ENCODE measurements at places on chromosomes 13 and 19. TPM values are rescaled to one million over a fixed set of nuclear protein-coding genes. Genes with fewer than 3 reads are reported as not detected.

Gene RASGRP4
- not detected for total RNA-seq

Gene LMTK3
- total RNA-seq, result not detected

Gene TPTE2
- not detected for total RNA-seq

DNA sequence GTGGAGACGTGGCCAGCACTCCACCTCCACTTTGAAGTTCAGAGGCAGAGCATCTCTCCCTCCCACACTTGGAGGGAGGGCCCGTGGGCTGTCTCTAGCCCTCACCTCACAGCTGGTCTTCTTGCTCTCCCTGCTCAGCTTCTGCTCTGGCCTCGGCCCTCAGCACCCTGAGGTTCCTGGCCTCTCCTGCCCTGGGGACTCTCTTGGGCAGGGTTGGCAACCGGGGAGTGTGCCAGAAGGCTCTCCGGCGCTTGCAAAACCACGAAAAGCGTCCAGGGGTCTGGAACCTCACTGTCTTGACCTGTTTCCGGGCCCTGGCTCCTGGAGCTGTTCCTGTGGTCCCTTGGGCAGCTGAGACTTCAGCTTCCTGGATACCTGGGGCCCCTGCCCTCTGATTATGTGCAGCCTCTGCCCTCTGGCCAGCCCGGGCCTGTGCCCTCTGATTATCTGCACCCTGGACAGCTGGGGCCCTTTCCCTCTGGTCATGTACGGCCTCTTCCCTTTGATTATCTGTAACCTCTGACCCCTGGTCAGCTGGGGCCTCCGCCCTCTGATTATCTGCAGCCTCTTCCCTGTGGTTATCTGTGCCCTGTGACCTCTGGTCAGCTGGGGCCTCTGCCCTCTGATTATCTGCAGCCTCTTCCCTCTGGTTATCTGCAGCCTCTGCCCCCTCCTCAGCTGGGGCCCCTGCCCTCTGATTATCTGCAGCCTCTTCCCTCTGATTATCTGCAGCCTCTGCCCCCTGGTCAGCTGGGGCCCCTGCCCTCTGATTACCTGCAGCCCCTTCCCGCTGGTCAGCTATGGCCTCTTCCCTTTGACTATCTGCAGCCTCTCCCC is 2.1 kb downstream of the CCDC8 start:
- no peak for DNase-seq

- DNase-seq, result no peak
These were observed 9.6 kb downstream of the C19orf25 start for GRCh38 chr19:1469255-1470054.

GRCh38 chr19:3054265-3054971 is 7.9 kb downstream of the TLE5 start:
- no peak for DNase-seq

DNA sequence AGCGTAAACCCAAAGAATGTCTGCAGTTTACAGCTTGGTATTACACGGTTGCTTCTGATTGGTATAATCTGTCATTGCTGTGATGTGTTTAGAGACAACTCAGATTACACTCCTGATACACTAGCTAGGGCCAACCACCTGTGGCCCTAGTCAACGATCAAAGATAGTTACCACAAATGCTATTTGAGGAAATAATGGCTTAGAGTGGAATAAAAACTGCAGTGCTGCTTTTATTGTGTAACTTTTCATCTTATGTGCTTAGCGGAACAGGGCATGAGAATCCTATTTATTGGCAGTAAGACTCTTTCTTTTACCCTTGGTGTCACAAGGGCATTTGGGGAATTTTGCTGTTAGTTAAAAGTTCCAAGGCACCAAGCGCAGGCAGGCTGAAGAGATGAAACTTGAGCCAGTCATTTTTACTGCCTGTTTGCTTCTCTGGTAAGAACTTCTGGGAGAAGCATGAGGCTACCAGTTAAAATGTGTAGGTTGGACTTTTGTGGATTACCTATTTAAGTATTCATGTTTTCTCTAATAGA is 363.3 kb downstream of the KCNRG start:
- no peak for DNase-seq

- DNase-seq, result no peak
These were observed 1202.0 kb downstream of the EFNB2 start for GRCh38 chr13:105333416-105333815.

DNA sequence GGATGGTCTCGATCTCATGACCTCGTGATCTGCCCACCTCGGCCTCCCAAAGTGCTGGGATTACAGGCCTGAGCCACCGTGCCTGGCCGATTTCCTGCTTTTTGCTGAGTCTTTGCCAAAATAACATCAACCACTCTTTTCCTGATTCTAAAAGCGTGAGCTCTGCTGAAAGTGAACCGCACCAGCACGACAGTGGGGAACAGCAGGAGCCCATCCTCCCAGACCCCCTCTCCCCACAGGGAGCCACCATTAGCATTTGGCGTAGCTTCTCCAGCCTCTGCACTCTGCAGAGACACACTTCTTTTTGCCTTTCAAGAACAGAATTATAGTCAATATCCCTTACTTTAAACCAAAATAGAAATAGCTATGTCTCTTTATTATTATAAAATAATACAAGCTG is 41.3 kb downstream of the MYH14 start:
- DNase-seq, result no peak

DNA sequence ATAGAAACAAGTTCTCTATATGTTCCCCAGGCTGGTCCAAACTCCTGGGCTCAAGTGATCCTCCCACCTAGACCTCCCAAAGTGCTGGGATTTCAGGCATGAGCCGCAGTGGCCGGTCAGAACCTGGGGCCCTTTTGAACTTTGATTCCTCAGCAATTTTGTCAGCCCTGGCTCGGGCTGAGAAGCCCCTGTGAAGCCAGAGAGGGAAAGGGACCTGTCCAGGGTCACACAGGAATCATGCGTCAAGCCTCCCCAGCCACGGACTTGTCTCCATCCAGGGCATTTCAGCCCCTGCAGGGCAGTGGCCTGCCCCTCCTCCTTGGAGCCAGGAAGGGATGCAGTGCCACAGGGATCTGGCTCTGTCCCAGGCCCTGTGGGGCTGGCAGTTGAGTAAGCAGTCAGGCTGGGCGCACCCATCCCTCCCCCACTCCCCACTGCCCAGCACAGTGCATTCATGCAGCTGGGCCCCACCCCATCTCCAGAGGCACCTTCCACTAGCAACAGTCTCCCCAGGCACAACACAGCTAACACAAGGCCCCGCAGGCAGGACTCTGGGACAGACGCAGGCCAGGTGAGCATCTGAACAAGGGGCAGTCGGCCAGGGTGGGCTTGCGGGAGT is at the start of gene CAPS:
Gene CAPS, plus strand, starts transcription at position 516 of the 619 bp plus-strand sequence. CDS start 153 bp downstream, outside the sequence.
- no peak for DNase-seq

Gene RINL
- 5.8 TPM for total RNA-seq

Measured in glomerular endothelial cell (primary cell).